LoVo (cell line): ENCODE measurements at places on chromosomes 4 and X.

GRCh38 chrX:38857736-38858523 lies 56.7 kb downstream of the MID1IP1 start:
- no peak for DNase-seq

GRCh38 chr4:70269674-70270073 lies 27.3 kb downstream of the CSN3 start:
- DNase-seq: peak; percentile 14

DNA sequence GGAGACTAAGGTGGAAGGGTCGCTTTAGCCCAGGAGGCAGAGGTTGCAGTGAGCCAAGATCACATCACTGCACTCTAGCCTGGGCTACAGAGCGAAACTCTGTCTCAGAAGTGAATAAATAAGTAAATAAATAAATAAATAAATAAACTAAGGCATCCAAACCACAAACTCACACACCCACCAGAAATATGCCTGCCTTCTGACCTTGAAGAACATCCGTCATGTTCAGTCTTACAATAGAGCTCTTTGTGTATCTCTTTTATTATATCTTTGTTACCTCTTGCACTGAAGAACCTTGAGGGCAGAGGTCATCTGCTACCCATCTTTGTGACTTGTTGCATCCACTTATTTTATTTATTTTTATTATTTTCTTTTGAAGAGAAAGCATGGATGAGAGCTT lies 71.6 kb downstream of the PRRG1 start:
- DNase-seq: peak; percentile 0

DNA sequence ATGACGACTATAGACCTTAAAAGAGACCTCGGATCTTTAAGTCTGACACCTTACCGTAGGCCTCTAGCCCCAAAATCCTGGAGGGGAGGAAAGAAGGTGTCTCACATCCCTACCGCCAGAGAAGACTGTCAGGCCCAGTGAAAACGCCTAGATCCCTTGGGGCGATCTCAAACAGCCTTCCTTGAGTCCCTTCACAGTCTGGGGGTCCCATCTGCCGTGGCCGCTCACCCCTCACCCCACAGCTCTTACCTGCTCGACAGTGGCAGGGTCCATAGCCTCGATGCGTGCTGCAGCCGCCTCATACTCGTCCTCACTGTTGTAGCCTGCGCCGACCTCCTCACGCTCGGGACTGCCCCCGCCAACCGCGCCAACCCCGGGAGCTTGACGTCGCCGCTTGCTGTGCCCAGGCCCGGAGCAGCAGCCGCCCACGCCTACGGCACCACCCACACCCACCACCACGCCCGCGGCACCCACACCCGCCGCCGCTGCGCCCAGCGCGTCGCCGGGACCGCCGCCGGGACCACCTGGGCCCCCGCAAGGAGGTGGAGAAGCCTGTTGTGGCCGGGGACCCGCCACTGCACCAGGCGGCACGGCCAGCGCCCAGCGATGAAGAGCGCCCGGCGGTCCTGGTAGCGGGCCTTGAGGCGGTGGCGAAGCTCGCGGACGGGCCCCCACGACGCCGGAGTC lies 536 bp downstream of the OTUD5 start:
- no peak for DNase-seq

DNA sequence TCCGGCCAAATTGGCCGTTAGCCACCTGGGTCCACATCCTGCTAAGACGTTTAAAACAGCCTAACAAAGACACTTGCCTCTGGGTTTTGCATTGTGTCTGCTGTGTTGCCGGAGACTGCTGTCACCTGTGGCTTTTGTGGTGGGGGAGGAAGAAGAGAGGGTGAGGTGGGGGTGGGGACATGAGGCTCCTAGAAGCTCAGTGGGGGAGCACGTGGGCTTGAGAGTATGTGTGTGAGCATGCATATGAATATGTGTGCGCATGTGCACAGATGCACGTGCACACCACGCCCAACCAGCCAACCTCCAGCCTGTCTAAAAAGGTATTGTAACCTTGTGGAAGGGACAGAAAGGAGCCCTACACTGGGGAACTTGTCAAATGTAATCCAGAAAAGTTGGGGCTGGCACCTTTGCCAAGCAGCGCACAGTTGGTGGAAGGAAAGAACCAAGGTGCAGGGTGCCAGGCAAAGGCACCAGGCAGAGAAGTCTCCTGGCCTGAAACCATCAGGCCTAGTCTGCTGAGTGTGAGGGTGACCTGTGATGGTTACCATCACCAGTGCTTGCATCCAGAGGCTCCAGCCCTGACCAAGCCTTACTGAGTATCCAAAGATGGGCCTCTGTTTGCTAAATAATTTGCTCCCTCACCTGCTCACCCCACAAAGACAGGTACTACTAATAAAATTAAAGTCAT lies 10.1 kb upstream of the SASH3 start:
- no peak for DNase-seq

GRCh38 chrX:19855700-19856381 lies 31.6 kb downstream of the SH3KBP1 start:
- no peak for DNase-seq

- no peak for DNase-seq
Measured at GRCh38 chr4:173195109-173195508, 26.5 kb downstream of the GALNT7 start.

DNA sequence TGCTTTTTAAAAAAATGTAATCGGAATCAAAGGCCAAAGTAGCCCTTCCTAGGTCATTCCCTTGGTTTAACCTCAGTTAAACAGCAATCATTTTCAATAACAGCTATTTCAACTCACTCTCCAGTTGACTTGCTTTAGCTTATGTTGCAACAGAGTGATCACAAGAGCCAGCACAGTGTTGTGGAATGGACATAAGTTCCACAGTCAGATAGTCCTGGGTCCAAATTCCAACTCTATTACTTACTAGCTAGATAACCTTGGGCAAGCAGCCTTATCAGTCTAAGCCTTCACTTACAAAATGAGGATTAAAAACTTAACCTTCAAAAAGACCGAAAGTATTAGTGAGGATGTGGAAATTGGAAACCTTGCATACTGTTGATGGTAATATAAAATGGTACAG lies 9.2 kb upstream of the GPC3 start:
- DNase-seq: no peak

- DNase-seq: no peak
Measured at GRCh38 chr4:108445716-108446115, 174.7 kb upstream of the RPL34 start.

DNA sequence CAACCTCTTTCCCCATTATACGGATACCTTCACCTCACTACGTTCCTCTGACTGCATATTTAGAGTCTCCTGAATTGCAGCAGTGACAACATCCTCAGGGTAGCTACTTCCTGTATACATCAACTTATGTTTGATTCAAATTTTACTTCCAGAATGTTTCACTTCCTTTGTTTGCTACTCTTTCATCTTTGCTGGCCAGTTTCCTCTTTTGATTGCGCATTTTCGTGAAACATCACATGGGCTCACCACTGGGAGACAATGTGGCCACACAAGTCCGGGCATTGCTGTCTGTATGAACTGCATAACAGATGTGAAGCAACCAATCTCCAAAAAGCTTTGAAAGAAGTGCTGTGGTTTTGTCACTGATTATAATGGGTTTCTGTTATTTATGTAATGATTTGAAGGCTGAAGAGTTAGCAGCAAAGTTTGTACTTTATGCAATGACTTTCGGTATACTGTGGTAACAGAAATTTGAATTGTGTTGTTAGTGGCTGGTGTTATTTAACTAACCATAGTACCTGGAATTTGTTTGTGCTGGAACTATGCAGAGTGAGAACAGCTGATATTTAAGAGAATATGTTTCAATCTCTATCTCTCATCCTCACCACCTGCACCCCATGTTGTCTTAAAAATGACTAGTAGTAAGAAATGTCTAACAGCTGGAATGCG lies 7.4 kb downstream of the SNCA start:
- DNase-seq: no peak

GRCh38 chr4:24473309-24473721 lies 111.0 kb downstream of the DHX15 start:
- peak; percentile 39 for DNase-seq

DNA sequence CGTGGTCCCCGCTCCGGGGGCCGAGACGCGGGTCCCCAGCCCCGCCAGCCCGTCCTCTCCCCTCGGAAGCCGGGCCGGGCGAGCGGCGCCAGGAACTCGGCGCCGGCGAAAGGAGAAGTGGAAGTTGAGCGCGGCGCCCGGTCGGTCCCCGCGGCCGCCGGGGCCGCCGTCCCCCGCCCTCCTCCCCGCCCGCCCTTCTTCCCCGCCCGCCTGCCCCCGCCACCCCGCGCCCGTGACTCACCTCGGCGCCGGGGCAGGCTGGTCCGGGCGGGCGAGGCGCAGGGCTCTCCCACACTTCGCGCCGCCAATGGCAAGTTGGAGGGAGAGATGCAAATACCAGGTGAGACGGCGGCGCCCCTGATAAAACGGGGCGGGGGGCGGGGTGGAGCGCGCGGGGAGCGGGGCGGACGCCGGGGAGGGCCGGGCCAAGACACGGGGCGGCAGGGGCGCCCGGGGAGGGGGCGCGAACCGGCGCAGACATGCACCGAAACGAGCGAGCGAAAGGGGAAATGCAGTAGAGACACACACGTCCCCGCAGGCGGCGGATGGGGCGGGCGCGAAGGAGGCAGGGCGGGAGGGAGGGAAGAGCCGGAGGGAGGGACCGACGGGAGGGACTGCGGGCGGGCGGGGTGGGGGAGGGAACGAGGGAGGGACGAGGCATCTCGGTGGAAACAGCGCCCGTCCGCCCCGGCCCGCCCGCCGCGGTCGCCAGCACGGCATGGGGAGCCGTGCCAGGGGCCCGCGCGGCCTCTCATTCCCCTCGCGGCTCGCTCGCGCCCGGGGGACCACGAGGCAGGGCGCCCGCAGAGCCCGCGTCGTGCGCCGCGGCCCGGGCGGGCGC lies at the start of gene ELF4:
Gene ELF4 (minus strand): TSS at position 119 of the 841 bp plus-strand sequence. CDS start 29,167 bp downstream, outside the sequence.
- peak; percentile 53 for DNase-seq
